ENCODE measurements at places on chromosomes 1 and 21. TPM values are rescaled to one million over a fixed set of nuclear protein-coding genes. Genes with fewer than 3 reads are reported as not detected.

GRCh38 chr1:62111084-62111483, 83.6 kb upstream of the L1TD1 start:
- no peak for DNase-seq

DNA sequence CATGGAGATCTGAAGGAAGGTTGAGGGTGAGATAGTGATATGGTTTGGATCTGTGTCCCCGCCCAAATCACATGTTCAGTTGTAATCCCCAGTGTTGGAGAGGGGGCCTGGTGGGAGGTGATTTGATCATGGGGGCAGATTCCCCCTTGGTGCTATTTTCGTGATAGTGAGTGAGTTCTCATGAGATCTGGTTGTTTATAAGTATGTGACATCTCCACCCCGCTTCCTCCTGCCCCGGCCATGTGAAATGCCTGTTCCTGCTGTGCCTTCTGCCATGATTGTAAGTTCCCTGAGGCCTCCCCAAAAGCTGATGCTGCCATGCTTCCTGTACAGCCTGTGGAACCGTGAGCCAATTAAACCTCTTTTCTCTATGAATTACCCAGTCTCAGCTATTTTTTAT, 451.9 kb upstream of the VAMP3 start:
- DNase-seq = no peak

DNA sequence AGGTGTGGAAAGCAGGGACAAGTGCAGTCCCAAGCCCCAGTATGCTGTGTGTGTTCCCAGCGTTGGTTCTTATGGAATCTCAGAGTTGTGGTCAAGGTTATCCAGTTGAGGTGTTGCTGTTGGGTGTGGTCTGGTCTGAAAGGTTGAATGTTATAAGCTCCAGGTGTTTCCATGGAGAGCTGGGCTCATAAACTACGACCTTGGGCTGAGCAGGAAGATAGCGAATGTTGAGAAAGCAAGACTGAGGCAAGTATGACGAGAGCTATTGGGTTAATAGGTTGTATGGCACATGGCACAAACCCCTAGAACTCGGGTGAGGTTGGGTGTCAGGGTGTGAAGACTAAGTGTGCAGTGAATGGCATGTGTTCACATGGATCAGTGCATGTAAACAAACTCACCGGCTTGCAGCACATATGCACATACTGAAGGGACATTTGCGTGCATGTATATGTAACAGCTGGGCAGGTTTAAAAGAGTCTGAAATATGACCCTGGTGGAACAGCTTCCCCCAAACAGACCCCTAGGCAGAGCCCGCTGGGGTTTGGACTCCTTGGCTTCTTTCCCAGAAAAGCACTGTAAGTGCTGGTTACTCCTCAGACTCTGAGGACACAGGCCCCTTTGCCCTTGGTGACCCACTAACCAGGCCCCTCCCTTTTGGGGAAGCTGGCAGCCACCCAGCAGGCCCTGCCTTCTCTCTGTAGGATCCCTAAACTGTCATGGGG, 117.5 kb downstream of the NAV1 start:
- DNase-seq = no peak

DNA sequence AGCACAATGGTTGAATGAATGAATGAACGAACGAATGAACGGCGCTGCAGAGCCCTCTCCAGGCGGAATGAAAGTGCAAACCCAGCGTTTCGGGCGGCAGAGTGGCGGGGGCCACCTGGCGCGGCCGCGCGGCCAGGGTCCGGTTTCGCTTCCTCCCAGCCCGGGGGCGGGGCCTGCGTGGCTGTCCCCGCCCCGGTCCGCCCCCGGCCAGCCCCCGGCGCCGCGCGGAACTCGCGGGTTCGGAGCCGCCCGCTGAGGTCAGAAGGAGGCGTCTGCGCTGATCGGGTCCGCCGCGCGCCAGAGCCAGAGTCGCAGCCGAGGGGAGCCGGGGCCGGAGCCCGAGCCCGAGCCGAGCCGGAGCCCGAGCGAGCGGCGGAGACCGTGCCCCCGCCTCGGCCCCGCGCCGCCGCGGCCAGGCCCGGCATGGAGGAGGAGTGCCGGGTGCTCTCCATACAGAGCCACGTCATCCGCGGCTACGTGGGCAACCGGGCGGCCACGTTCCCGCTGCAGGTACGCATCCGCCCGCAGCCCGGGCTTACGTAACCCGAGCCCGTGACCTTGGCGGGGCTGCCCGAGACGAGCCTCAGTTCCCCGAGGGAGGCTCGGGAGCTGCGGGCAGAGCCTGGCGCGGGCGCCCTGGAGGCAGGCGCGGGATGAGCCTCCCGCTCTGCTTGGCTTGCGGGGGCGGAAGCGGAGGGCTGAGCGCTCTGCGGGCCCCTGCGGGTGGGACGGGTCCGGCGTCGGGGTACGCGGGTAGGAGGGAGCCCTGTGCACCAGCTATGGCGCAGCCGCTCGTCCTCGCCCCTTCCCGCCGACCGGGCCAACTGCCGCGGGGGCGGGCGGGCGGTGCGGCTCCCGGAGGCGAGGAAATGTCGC, at the start of gene PDXK:
Gene PDXK (plus strand): TSS at position 258 of the 876 bp plus-strand sequence. CDS start 166 bp downstream, at position 424.
- peak; percentile 97 for DNase-seq

DNA sequence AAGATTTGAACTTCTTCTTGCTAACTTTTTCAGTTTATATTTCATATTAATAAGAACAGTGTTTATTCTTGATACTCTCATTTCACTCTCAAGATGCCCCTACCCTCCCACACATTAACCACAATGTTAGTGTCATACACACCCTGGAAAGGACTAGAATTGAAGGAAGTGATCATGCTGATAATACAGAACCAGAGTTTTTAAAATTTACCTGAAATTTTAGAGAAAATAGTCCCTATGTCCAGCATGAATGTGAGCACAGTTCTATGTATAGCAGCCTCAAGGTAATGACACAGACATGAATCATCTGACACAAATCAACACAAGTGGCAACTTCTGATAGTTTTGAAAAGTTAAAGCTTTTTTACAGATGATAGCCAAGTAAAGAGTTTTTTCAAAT, 26.0 kb downstream of the RGS1 start:
- DNase-seq = no peak

- no peak for DNase-seq
These were observed 35.3 kb downstream of the CLIC6 start for GRCh38 chr21:34704119-34704518.

DNA sequence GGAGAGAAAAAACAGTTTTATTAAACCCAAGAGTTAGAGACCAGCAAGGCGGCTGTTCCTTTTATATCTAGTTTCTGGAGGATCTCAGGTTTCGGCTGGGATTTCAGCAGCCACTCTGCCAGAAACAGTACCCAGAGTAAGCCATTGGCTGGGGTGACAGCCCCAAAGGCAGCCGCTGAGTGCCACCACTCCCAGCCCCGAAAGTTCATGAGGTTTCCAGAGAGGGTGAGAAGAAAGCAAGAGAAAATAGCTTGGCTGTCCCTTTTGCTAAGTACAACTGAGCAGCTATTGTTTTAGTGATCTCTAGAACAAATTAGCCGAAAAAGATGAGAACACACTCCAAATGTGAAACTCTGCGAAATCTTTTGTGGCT, 1.2 kb downstream of the SH3BGR start:
- no peak for DNase-seq

GRCh38 chr1:104466068-104466467, 716.4 kb downstream of the AMY1C start:
- DNase-seq = no peak

The CD247 gene
- total RNA-seq = 1.3 TPM
